ENCODE measurements at places on chromosomes 12 and 14. TPM values are rescaled to one million over a fixed set of nuclear protein-coding genes. Genes with fewer than 3 reads are reported as not detected.

DNA sequence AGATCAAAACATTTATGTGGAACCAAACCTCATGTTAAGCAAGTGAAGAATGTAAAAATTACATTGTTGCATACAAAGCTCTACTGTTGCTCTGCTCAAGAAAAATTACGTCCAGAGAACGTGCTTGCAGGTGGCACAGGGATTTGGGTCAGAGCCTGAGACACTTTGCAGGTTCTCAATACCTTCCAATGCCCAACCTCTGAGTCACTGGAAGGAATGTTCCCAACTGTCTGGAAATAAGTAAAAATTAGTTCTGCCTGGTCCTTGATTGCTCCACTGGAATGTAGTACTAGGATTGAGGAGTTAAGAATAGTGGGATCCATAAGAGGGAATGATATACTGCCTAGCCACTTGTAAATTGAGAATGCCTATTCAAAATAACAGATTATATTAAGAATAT is 2.8 kb upstream of the IFNG start:
- DNase-seq: no peak

The ERP27 gene
- not detected for total RNA-seq

GRCh38 chr12:52066346-52067080 is 3.3 kb upstream of the ATG101 start:
- DNase-seq: no peak

- DNase-seq: no peak
Observed at GRCh38 chr12:64810831-64811230, 13.6 kb upstream of the TBC1D30 start.

GRCh38 chr12:124841558-124841945 is 22.1 kb downstream of the SCARB1 start:
- no peak for DNase-seq

Data from ascending aorta (tissue), 2 donors.